Testis (tissue), 5 donors: ENCODE measurements at places on chromosomes 7 and 10.

DNA sequence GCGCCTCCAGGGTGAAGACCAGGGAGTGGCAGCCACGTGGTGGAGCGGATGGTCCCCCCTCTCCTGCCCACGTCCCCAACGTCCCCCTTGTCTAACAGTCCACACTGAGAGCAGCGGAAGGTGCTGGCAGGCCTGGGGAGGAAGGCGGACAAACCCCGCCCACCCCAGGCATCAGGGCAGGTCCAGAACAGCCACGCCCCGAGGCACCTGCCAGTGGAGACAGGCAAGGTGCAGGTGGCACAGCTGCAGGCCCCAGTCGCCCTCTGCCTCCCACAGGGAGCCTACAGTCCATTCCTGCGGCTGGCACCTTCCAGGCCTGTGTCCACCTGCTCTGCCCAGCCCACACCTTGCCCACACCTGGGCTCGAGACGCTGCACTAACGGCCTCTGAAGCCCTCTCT, 24.9 kb downstream of the CYP2W1 start:
- no peak for DNase-seq

DNA sequence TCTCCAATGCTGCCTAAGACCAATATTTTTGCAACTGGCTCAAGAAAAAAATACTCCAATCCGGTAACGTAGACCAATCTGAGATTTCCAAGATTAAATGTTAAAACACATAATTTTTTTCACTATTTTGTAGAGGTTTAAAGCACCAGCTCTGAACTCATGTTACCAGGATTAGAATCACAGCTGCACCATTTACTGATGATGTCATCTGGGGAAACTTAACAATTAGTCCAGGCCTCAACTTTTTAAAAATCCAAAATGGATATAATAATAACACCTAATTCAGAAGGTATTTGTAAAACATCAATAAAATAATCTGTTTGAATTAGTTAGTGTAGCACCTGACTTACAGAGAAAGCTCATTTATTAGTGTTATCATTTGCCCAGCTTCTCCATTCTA, 14.4 kb downstream of the PON1 start:
- DNase-seq: no peak

- DNase-seq: no peak
Measured at GRCh38 chr7:156947120-156947843, 2.2 kb upstream of the NOM1 start.

DNA sequence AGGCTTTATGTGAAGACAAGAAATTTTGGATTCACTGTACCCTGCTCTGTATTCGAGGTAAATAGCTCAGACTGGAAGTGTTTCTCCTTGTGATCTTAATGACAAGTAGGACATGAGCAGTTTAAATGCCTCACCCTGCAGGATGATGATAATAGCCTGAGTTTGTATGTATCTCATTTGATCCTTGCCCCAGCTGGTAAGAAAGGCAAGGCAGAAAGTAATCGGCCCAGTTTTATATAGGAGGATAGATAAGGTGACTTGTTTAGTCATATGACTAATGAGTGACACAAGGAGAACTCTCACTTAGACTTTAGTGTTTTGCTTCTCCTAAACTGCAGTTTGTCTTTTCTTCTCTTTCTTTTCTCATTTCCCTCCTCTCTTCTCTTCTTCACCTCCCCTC, 372.6 kb downstream of the PHF14 start:
- no peak for DNase-seq

DNA sequence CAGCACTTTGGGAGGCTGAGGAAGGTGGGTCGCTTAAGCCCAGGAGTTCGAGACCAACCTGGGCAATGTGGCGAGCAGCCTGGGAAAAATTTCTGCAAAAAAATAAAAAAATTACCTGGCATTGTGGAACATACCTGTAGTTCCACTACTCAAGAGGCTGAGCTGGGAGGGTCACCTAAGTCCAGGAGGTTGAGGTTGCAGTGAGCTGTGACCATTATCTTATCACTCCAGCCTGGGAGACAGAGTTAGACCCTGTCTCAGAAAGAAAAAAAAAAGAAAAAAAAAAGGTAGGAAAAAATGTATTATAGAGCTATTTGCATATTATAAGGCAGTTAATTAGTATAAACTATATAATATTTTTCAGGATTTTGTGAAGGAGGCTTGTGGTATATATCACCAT, 11.0 kb upstream of the TSPAN13 start:
- DNase-seq: no peak
